Activated CD4-positive, alpha-beta T cell treated with anti-CD3 and anti-CD28 coated beads for 4 hours (primary cell): ENCODE measurements at places on chromosomes 3 and 15.

DNA sequence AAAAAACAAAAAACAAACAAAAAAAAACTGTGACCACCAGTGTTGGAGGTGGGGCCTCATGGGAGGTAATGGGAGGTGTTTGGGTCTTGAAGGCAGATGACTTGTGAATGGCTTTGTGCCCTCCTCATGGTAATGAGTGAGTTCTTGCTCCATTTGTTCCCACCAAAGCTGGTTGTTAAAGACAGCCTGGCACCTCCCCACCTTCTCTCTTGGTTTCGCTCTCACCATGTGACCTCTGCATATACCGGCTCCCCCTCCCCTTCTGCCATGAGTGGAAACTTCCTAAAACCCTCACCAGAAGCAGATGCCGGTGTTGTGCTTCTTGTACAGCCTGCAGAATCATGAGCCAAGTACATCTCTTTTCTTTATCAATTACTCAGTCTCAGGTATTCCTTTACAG, 61.5 kb upstream of the ATP11B start:
- DNase-seq = no peak

DNA sequence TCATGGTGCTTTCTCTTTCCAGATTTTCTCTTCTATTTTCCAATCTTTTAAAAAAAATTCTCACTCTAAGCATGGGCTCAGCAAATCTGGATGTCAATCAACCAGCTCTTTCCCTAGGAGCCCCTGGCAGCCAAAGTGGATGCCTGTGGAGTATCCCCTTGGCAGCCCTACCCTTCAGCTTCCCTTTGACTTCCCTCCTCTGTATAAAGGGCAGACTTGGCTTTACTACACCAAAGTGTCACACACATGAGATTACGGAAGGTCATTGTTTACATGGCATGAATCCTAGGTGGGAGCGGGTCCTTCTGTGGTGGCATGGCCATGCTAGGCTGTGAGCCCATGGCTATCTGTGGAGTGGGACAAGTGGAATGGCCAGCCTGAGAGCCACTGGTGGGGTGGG, 379.9 kb downstream of the GABRB3 start:
- DNase-seq = no peak

- no peak for DNase-seq
Observed at GRCh38 chr3:89138048-89138447, 30.6 kb downstream of the EPHA3 start.

DNA sequence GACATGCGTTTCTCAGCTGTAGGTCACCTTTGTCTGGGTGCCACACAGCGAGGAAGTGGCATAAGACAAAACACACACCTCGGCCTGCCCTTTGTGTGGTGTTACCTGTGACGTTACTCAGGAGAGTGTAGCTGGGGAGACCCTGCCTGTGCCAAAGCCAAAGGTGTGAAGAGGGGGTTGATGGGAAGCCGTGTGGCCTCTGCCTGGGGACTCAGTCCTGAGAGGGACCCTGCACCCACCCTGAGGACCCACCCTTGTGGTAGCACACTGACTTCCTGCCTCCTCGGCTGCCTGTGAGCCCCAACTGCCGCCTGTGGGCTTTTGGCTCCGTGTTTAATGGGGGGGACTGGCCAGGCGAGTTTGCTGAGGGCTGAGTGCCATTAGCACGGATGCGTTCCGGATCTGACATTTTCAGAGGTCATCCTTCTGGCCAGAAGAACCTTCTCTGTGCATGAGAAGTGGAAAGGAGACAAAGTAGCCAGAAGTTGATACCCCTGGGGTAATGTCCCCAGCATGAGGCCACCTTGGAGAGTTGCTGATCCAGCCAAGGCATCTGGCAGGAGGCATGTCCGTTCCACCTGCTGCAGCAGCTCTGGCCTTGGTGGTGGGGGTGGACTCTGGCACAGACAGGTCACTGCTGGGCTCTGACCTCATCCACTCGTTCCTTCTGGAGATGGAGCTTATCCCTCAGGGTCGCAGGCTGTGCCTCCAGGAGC, 51.8 kb upstream of the FURIN start:
- DNase-seq = no peak

- no peak for DNase-seq
Observed at GRCh38 chr3:174439331-174440252, 419.5 kb upstream of the NAALADL2 start.

DNA sequence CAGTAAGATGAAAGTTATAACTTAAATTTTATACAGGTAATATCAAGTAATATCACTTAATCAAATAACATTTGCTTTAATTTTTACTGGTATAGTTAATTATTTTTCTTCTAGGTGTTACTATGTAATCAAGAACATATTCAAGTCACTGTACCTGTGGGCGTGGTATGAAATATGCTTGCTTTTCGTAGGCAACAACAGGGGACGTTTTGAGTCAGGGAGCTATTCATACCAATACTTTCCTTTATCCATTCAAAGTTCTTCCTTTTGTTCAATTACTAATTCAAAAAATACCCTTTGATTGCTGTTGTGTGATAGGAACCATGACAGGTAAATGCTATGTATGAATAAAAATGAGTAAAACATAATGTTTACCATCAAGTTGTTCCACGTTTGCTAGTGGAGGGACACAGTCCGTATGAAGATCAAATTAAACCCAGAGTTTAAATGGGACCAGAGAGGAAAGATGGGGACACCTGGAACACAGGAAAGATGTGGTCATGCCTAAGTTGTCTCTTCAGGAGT, 654.0 kb upstream of the KCNMB2 start:
- DNase-seq = no peak

- DNase-seq = no peak
Observed at GRCh38 chr3:32493437-32494414, 8.9 kb downstream of the CMTM6 start.

- no peak for DNase-seq
Observed at GRCh38 chr3:20527368-20527767, 341.4 kb upstream of the SGO1 start.

DNA sequence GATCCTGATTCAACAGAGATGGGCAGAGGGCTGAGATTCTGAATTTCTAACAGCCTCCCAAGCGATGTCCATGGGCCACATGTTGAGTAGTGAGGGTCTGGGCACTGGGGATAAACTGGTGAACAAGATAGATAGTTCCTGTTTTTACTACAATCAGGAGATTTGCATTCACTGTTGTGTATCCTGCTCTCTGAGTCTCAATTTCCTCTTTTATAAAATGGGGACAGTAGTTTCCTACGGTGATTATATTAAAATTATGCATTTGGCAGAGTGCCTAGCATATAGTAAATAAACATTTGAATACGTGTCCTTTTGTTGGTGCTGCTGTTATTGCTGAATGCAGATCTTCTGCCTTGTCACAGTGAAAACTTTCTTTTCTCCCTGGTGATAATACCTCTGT, 102.5 kb downstream of the MYH15 start:
- no peak for DNase-seq

GRCh38 chr3:185153861-185154629, 1.2 kb upstream of the C3orf70 start:
- no peak for DNase-seq

DNA sequence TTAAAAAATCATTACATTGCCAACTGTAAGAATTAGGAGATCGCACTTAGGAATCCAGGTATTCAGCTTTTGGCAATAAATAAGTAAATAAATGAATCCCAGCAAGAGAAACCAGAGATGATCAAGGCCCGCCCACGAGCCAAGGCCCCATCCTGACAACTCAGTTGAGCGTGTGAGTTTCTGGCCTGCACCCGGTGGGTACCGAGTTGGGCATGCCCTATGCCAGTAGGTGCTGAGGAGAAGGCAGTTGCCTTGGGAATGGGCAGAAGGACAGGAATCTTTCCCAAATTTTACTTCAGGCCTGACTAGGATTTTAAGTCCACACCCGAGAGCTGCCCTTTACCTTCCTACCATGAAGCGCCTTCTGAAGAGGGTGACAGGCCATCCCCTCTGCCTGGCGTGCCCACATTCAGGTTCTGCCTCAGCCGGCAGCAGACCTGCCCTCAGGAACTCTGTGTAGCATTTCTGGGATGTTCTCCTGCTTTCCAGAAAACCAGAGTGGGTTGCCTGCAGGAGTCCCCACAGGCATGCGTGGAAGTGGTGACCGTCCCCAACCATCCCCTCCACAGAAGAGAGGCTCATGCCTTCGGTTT, 99.3 kb upstream of the ALDH1A3 start:
- DNase-seq = no peak

GRCh38 chr3:41176596-41176995, 22.7 kb upstream of the CTNNB1 start:
- DNase-seq = no peak

GRCh38 chr3:71847794-71848193, 62.8 kb upstream of the PROK2 start:
- DNase-seq = no peak

- no peak for DNase-seq
Observed at GRCh38 chr3:148901987-148902791, 37.1 kb downstream of the CPA3 start.

DNA sequence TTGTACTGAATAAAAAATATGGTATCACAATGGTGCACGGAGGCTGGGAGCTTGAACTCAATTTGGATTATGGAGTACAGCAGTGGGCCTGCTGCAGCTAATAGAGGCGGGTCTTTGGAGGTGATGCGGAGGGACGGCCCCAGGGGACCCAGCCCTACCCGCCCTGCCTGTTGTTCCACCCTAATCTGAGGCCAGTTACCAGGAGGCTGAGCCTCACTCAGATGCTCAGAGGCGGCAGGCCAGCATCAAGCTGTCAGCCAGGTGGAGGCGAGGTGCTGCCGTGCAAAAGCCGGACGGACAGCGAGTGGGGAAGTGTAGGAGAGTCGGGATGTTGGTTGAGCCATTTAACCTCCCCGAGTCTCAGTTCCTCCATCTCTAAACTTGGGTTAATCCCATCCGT, 218.5 kb upstream of the RGMA start:
- DNase-seq = no peak
